ENCODE measurements at places on chromosomes 3 and 15.

- DNase-seq = no peak
These were observed 25.5 kb upstream of the HACD2 start for GRCh38 chr3:123610331-123610730.

- DNase-seq = no peak
These were observed 4.1 kb downstream of the EFCAB12 start for GRCh38 chr3:129424185-129424841.

DNA sequence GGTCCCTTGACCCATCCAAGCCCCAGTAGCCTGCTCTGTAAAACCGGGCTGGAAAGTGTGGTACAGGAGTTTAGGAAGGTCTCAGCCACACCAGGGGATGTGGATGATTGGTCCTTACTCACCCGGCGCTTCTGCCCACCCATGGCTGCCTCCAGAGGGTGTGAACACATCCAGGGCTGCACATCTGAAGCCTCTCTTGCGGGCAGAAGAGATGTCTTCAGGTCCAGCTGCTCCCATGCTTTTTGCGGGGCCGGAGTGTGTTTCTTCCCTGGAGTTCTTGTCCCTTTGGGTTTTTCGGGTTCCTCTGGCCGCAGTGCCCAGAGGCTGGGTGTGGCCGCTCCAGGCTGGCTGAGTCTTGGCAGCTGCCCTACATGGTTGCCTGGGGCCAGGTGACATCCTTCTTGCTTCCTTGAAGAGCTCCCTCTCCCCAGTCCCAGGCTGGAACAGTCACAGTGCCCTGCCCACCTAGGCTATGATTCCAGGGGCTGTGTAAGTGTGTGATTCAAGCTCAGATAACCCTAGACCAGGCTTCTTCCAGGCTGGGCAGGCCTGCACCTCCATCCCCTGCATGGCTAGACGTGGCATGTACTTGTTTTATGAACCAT, 33.9 kb downstream of the HDAC11 start:
- DNase-seq = no peak

- DNase-seq = peak; percentile 40
These were observed 15.7 kb downstream of the CIDEC start for GRCh38 chr3:9864200-9864927.

GRCh38 chr15:26325495-26325894, 447.4 kb downstream of the GABRB3 start:
- DNase-seq = no peak

DNA sequence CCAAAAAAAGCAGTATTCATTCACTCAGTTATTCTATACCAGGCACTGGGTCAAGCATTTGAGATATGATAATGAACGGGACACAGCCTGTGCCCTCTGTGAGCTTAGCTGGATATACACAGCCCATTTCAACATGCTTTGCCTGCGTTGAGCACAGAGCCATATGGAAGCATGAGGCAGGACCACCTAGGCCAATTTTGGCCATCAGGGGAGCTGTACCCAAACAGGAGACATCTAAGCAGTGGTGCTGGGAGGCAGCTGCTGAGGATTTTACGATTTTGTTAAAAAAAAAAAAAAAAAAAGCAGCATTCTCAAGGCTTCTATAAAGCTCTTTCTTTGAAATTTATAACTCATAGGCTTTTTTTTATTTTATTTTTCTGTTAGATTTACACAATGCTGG, 87.2 kb upstream of the SLC2A2 start:
- DNase-seq = no peak

GRCh38 chr15:63111481-63111880, 10.2 kb upstream of the LACTB start:
- DNase-seq = no peak

GRCh38 chr15:66943456-66944095, 121.8 kb upstream of the SMAD3 start:
- DNase-seq = no peak

GRCh38 chr3:145266368-145266767, 894.6 kb downstream of the PLOD2 start:
- no peak for DNase-seq

GRCh38 chr3:150922611-150923010, 17.4 kb upstream of the MINDY4B start:
- no peak for DNase-seq

DNA sequence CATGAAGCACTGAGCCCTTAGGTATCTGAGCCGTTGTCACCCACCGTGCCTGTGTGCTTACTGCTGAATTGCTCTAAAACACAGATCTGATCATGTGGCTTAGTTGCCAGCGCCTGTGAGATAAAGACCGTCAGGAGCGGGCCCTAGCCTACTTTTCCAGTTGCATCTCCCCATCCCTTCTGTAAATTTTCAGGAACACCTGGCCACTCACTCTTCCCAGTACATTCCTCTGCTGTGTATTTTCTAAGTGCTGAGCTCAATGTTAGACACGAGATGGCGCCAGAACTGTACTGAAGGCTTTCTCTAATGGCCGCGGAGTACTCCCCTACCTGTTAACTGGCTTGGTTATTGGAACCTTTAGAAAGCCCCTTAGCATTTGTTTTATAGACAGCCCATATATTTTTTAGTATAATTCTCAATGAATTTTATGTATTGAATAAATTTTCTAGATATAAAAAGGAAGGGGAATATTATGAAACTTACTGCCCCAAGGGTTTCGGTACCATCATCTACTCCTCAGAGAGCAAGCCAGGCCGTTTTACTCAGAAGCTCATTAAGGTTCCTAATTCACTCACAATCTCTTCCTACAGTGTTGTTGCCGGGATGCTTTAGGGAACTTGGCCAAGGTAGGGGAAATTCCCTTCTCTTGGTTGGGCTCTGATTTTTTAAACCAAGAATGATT, 16.7 kb upstream of the WNT7A start:
- DNase-seq = peak; percentile 65

- DNase-seq = no peak
These were observed 126.5 kb upstream of the ROPN1 start for GRCh38 chr3:124118397-124118796.

GRCh38 chr15:91845720-91846119, 7.8 kb upstream of the SLCO3A1 start:
- no peak for DNase-seq

- DNase-seq = no peak
These were observed 29.0 kb downstream of the ADIPOQ start for GRCh38 chr3:186871403-186871924.

DNA sequence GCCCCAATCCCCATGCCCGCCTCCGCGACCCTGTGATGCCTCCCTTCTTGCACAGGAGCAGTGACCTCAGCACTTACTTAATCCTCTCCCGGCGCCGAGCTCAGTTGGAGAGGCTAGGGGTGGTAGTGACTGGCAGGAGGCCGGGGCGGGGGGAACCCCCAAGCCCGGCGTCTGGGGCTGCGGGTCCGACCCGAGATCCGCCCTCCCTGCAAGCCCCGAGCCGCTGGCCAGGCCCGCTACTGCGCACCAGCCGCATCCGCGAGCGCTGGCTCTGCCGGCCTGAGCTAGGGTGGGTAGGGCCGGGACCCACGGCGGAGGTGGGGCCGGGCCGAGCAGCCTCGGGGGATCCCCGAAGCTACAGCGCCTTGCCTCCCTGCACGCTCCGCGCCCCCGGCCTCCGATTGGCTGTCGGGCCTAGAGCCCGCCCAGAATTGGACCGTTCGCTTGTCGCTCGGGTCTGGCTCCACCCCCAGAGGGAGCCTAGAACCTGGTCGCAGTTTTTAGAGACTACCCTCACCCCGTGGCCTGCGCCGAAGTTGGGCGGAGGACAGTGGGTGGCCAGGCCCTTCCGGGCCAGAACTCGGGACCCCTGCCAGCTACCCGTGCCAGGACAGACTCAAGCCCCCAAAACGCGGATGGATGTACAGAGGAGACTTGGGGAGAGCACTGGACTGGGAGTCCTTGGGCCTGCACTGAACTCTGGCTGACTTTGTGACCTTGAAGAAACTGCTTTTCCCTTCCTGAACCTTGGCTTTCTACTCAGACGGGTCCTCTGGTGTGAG, at the start of gene C3orf18:
C3orf18 (minus strand) TSS at position 362 of the 782 bp plus-strand sequence. CDS start 2,048 bp downstream, outside the sequence.
- DNase-seq = peak; percentile 58

- no peak for DNase-seq
These were observed 25.6 kb upstream of the LCTL start for GRCh38 chr15:66591322-66591862.

GRCh38 chr15:25481208-25481859, 42.5 kb upstream of the UBE3A start:
- peak; percentile 12 for DNase-seq

DNA sequence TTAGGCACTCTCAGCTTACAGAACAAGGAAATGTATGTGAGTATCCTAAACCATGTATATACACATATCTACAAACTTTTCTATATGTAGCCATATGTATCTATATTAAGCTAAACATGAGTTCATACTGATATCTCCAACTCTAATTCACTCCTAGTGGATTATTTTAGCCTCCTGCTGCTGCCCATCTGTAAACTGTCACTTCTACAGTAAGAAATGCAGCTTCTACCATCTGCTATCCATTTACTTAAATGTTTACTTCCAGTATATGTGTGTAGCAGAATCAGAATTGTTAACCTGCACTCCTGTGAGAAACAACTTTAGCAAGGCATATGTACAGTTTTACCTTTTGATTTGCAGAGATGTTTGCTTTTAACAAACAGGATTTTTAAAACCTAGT, 478.5 kb upstream of the CBLB start:
- DNase-seq = no peak

DNA sequence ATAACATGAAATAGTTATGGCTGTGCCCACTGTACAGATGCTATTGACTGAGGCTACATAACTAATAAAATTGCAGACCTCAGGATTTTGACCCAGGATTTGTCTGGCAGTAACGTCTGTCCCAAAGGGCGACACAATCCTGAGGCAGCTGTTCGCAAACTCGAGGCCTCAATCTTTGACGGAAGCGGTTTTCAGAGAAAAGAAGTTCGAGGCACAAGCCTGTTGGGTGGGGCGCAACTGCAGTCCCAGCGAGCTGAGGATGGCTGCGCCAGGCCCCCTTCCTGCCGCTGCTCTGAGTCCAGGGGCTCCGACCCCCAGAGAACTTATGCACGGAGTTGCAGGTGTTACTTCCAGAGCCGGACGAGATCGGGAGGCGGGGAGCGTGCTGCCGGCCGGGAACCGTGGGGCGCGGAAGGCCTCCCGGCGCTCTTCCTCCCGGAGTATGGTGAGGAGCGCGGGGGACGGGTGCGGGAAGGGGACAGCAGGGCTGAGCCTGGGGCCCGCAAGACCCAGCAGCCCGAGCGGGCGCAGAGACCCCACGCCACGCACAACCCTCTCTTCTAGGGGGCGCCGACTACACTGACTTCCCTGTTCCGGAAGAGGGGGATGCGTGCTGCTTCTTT, at the start of gene PARP15:
PARP15 (plus strand) TSS at position 242 of the 623 bp plus-strand sequence; CDS start at position 260, 18 bp downstream.
- DNase-seq = no peak

- DNase-seq = no peak
These were observed 553.8 kb downstream of the MAGI1 start for GRCh38 chr3:65484964-65485363.

- no peak for DNase-seq
These were observed 12.8 kb upstream of the TMOD3 start for GRCh38 chr15:51816611-51817010.

DNA sequence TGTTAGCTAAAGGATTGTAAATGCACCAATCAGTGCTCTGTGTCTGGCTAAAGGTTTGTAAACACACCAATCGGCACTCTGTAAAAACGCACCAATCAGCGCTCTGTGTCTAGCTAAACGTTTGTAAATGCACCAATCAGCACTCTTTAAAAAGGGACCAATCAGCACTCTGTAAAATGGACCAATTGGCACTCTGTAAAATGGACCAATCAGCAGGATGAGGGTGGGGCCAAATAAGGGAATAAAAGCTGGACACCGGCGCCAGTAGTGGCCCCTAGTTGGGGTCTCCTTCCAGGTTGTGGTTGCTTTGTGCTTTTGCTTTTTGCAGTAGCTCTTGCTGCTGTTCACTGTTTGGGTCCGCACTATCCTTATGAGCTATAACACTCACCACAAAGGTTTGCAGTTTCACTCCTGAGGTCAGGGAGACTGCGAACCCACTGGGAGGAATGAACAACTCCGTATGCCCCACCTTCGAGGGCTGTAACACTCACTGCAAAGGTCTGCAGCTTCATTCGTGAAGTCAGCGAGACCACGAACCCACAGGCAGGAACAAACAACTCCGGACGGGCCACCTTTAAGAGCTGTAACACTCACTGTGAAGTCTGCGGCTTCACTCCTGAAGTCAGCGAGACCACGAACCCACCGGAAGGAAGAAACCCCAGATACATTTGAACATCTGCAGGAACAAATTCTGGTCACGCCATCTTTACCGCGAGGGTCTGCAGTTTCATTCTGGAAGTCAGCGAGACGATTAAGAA, 1.1 kb upstream of the SUCLG2 start:
- DNase-seq = no peak

All from right renal pelvis (tissue), 4 donors.